ENCODE measurements at places on chromosomes 5 and 9. TPM values are rescaled to one million over a fixed set of nuclear protein-coding genes. Genes with fewer than 3 reads are reported as not detected.

DNA sequence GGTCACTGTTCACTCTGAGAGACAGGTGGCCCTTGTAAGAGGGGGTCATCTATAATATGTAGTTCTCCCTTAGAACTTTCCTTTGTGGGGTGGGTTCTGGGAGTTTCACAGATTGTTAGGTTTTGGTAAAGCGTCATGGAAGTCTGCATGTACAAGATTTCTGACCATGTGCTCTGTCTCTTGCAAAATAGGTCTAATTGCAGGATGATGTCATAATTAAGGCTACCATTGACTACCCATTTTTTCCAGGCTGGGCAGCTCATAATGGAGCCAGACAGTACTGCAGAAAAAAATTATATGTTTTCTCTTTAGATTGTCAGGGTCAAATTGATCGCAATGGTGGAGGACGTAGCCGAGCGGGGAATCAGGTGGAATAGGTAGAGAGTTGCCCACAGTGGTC is 3.7 kb upstream of the GM2A start:
- no peak for DNase-seq

DNA sequence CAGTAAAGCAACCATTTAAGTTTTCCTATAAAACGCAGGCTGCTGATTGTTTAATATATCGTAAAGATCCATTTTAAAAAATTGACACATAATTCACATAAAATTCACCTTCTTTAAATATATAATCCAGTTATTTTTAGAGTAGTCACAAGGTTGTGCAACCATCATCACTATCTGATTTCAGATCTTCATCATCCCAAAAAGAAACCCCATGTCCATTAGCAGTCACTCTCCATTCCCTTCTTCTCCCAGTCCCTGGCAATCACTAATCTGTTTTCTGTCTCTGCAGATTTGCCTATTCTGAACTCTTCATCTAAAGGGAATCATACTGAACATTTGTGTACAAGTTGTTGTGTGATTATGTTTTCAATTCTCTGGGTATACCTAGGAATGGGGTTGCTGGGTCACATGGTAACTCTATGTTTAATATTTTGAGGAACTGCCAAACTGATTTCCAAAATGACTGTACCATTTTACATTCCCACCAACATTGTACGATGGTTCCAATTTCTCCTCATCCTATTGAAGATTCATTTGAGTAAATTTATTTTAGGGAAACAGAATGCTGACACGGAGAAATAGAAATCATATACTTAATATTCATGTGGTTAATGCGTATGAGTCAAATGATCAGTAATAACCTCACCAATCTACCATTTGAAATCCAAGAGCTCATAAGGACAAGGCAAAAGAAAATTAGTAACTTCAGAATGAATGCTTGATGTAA is 57.8 kb upstream of the PLPP1 start:
- DNase-seq = no peak

GRCh38 chr5:9263656-9264055 is 282.2 kb downstream of the SEMA5A start:
- no peak for DNase-seq

DNA sequence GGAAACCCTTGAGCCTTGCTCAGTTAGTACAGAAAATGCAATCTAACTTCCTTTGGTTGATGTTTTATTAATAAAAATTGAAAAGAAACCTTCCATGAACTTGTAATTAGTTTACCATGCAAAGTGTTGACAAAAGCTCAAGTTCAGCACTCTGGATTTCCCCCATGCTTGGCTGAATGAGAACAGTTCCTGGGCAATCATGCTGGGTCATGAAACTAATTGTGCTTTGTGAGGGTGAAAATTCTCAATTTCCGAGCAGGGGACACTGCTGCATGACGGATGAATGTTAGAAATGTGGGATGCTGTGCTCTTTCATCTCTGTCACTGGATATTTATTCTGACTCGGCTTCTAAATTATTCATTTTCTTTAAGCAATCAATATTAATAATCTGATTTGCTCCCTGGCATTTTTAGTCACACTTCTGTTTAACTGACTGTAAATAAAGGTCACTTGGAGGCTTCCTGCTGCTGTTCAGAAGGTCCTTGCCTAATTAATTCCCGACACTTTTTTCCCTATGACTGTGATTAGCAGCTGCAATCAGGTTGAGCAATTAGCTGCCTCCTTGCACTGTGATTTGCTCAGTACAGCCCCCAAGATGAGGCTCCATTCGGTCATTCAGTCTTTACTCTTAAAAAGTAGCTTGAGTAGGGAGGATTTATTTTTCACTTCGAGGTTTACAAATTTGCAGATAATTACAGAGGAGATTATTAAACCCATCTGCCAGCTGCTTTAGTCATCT is 678.1 kb upstream of the ZNF608 start:
- no peak for DNase-seq

- DNase-seq = no peak
Observed at GRCh38 chr9:68492806-68493205, 47.9 kb downstream of the TMEM252 start.

DNA sequence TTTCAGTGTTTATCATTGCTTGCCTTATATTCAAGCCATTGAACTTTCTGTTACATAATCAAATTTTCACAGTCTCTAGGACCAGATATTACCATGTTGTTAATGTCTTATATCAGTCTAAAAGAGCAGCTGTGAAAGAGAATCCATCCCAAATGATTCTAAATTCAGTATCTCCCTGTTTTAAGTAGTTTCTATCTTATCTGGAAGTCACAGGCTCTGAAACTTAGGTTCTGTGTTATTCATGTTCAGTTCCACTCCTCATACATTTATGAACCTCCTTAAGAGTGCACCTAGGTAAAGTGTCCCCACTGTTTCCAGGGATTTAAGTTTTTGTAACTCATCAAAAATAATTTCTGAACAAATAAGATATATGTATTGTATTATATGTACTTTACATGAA is 9.7 kb downstream of the LYRM7 start:
- no peak for DNase-seq

- no peak for DNase-seq
Observed at GRCh38 chr5:160174290-160174689, 55.0 kb upstream of the FABP6 start.

GRCh38 chr5:123344816-123345426 is 78.3 kb downstream of the CEP120 start:
- peak; percentile 68 for DNase-seq

- DNase-seq = no peak
Observed at GRCh38 chr5:179980767-179981166, 73.1 kb upstream of the TBC1D9B start.

DNA sequence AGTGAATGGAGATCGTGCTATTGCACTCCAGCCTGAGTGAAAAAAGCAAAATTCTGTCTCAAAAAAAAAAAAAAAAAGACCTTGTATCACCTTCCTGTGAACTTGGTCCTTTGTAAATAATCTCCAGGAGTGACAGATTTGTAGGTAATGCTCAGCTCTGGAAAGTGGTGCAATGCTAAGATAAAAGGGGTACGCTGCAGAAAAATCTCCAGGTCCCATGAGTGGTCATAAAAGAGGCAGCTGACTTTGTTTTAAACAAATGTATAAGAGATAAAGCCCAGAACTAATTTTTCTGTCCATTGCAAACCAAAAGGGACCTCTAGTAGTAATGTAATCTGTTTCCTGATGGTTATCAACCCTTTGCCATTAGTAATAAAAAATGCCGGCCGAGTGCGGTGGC is 33.7 kb downstream of the RNF44 start:
- DNase-seq = no peak

GRCh38 chr5:95927927-95928723 is 33.5 kb downstream of the ELL2 start:
- no peak for DNase-seq

GRCh38 chr5:140205216-140205615 is 30.2 kb downstream of the CYSTM1 start:
- no peak for DNase-seq

GRCh38 chr5:157059891-157060290 is 975 bp upstream of the HAVCR1 start:
- DNase-seq = no peak

GRCh38 chr9:120545701-120546550 is 34.0 kb downstream of the CDK5RAP2 start:
- peak; percentile 38 for DNase-seq

DNA sequence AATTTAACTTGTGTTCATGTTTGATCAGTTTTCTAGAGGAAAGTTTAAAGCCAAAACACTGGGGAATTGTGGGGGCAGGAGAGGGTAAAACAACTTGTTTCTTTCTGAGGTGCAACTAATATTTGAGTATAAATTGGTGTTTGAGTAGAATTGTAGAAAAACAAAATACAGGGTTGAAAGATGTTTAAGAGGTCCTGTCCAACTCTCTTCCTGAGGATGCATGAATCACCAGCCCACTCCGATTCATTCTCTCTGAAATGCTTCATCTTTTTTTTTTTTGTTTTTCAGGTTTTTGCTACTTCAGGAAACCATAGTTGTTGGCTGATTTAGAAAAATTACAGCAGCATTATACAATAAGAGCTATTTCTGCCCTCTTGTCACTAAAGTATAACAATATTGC is 42.4 kb upstream of the TMC1 start:
- no peak for DNase-seq

GRCh38 chr5:89281766-89282553 is 399.0 kb upstream of the MEF2C start:
- DNase-seq = no peak

- DNase-seq = no peak
Observed at GRCh38 chr5:169268019-169268418, 32.9 kb downstream of the SLIT3 start.

DNA sequence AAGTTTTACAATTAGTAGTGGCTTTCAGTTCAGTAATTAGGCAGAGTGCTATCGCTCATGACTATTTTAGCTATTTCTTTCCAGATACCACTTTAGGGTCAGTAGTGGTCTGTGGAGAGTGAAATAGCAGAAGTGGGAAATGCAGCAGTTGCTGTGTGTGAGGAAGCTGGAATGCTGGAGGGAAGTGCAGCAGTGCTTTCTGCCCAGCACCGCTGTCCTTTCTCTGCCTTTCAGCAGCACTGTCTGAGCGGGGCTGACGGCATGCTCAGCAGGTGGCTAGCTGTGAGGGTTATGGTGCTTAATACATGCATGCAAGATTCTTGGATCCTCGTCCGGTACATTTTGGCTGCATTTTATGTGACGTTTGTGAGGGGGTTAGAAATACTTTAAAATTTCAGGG is 213.9 kb downstream of the PBX3 start:
- no peak for DNase-seq

DNA sequence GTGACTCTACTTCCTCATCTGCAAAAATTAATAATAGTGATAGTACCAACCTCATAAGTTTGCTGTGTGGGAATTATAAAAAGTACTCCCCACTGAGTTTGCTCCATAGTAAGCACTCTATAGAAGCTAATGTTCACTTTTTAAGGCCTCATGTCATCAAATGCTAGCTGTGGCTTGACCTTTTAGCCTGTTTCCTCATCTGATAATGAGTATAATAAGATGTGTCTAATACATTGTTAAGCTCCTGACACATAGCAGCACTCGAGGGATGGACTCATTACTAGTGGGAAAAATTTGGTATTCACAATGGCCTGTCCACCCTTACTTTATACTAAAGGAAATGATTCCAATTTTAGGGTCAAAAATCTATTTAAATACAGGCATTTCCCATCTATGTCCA is 26.1 kb upstream of the CAST start:
- no peak for DNase-seq

DNA sequence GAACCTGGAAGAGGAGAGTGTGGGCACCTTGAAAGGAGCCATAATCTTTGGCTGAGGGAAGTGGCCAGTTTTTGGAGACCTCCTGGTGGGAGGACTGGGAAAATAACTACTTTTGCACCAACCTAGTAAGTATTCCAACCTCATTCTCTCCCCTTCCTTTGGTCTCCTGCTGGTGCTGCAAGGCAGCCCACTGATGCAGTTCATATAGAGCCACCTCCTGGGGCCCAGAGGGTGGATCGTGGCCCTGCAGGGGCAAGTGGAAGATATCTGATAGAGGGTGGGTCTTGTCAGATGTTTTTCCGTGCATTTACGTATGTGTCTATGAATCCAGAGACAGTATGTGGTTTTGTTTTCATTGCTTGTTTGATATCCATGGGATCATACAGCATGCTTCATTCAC is 172.8 kb upstream of the PITX1 start:
- no peak for DNase-seq

DNA sequence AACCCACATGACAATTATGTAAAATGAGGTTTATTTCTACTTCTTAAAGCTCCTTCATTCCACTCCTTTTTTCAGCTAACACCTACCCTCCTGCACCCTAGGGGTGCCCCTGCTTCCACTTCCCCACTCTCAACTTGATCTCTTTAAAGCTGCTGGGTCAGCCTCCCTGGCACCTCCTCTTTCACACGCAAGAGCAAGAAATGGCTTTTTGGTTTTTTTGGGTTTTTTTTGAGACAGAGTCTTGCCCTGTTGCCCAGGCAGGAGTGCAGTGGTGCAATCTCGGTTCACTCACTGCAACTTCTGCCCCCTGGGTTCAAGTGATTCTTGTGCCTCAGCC is 64.4 kb downstream of the SUSD1 start:
- no peak for DNase-seq

DNA sequence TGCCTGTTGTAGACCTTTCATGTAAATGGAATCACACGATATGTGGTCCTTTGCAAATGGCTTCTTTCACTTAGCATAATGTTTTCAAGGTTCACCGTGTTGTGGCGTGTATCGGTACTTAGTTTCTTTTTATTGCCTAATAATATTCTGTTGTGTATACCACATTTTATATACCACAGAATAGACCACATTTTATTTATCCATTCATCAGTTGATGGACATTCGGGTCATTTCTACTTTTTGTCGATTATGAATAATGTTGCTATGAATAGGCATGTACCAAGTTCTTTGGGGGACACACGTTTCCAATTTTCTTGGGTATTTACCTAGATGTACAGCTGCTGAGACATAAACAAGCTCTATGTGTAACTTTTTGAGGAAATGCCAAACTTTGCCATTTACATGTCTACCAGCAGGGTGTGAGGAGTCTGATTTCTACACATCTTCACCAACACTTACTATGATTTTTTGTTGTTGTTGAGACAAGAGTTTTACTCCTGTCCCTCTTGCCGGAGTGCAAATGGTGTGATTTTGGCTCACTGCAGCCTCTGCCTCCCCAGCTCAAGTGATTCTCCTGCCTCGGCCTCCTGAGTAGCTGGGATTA is 144.7 kb downstream of the RGS3 start:
- DNase-seq = no peak

DNA sequence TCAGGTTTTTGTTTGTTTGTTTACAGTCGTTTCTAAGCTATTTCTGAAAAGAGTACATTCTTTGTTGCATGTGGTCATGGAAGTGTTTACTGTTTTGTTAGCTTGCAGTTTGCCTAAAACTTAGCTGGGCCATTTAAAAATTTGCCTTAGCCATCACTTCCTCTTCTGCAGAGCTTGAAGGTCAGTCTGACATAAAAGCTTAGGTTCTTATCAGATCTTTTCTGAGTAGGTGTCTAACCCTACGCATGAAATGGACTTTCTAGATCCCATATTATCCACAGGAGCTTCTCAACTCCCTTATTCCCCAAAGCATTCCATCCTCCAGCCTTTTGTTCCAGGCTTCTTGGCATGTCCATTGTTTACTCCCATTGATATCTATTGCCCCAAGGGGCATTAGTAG is 90.3 kb downstream of the AP3B1 start:
- no peak for DNase-seq

GRCh38 chr5:123112196-123112595 is 23.2 kb downstream of the PRDM6 start:
- no peak for DNase-seq

- DNase-seq = no peak
Observed at GRCh38 chr5:68178579-68178978, 37.0 kb upstream of the PIK3R1 start.

Gene C9
- 0.05 TPM for total RNA-seq

Gene FAXDC2
- total RNA-seq = 13.7 TPM

Gene NEUROG1
- total RNA-seq = not detected

Gene SLC25A2
- total RNA-seq = 0.11 TPM

Gene C9orf43
- total RNA-seq = 1.4 TPM

Gene JMY
- total RNA-seq = 10.8 TPM

Gene GPR151
- total RNA-seq = not detected

Gene RPS23
- 5,447 TPM for total RNA-seq

Gene STPG3
- not detected for total RNA-seq
